ENCODE measurements at places on chromosomes 12 and 14.

DNA sequence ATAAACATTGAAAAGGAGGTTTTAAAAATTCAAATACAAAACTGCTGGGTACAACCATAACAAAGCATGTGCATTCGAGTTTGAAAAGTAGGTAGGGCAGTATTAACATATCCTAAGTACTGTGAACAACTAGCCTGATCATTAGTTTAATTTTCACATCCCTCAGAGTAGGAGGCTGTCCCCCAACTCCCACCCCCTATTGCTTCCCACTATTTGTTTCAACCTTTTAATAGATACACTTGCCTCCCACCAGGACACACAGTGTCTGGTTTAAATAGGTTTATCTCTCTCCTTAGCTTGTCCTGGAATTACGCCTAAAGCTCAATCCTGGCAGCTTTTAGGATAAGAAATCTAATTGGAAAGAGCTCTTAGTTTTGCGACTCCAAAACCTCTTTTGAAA lies 2.1 kb downstream of the TAOK3 start:
- no peak for DNase-seq

DNA sequence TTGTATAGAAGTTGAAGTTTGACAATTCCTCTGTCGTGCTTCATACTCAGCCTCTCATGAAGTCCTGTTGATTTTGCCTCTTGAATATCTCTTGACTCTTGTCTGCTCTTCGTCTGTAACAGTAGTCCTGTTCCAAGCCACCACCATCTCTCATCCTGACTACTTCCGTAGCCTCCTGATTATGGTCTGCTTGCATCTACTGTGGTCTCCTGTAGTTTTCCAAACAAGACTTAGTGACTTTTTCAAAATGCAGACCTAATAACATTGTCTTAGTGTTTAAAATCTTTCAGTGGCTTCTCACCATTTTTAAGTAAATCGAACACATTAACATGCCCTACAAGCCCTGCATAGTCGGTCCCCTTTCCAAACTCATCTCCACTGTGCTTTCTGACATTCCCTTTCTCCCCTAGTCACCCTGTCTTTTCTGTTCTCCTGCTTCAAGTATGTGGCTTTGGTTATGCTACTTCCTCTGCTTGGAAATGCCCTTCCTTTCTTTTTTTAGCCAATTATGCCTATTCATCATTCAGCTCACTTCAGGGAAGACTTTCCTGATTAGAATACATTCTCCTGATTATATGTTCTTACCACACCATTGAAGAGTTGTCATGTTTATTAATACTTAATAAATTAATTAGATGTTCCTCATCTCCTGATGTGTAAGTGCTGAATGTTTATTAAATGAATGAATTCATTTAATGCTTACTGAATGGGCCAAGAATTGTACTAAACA lies 2.0 kb downstream of the SCYL2 start:
- no peak for DNase-seq

GRCh38 chr12:13069380-13069779 lies 25.2 kb downstream of the FAM234B start:
- no peak for DNase-seq

DNA sequence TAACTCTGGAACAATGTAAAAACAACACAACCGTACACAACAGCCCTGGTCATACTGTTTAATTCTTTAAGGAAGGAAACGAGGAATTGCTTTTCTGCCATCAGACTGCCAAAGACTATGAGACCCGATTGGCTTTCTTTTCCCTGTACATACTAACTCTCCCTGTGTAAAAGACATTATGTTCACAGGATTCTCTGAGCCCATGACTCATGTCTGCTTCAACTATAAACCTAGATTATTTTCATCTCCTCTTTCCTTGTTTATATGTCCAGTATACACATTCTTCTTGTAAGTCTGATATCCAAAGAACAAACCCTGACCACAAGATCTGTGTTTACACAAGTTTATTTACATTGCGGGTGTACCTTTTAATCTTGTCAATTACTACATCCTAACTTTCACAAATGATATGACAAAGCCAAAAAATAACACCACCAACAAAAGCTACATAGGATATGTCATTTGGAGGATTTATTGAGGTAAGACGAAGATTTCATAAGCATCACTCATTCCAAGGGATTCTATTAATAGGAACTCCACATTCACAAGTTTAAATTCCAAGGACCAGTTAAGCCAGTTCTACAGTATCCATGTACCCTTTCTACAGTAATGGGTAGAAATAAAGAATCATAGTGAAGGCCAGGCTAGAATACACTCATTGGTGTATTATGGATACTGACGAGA lies 67.3 kb downstream of the STXBP6 start:
- DNase-seq = no peak

- DNase-seq = no peak
Measured at GRCh38 chr12:32568228-32568627, 110.9 kb upstream of the DNM1L start.

DNA sequence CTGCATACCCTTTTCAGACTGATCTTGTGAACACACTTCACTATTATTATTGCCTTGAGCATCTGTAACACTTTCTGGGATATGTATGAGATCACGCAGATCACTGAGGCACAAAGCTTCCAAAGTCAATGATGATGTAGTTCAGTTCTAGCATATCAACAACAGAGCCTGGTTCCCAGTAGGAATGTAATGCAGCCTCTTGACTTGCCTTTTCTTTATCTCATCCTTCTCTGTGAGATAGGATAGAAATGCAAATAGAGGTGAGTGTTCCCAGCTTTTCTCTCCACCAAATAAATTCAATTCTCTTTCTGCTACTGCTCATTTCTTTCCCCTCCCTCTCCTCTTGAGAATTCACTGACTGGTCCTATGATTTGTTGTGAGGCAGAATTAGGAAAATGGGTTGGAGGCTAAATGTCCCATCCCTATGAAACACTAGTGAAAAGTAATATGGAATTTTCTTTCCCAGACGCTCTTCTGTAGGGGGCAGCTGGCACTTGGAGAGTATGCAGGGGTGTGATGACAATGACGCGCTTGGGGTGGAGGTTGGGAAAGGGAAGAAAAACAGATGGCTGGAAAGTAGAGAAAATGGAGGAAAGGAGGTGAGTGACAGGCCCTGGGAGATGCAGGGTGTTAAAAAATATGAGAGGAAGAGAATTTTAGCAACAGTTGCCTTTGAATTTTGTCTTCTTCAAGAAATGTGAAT lies 96.0 kb upstream of the TMTC1 start:
- no peak for DNase-seq

GRCh38 chr12:120323772-120324171 lies 3.8 kb downstream of the PLA2G1B start:
- no peak for DNase-seq

- no peak for DNase-seq
Measured at GRCh38 chr14:54483846-54484245, 4.9 kb downstream of the GMFB start.

DNA sequence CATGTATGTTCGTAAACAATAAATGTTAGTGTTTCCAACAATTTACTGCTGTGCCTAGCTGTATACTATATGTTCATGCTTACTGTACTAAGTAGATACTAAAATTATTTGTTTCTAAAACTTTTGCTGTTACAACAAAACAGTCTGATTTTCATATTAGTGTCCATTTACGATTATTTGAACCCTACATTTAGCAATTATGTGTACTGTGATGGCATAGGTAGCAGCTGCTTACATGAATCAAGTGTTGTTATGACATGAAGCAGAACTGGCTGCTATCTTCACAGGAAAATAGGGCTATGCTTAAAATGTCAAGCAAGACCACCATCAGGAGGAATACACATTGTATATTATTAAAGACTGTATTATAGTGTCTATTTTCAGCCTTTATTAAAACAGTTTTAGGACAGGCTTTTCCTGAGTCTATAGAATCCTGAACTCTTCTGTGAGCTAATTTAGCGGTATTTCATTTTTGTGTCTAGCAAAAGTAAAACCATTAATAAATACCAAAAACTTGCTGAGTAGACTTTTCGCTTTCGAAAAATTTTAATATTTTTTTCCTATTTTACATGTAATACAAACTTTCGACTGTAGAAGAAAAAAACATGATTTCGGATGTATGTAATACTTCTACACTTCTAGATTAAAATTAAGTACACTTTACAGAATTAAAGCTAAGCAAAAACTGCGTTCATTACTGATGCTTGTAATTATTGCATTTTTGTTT lies 1.1 kb upstream of the WDR89 start:
- no peak for DNase-seq

DNA sequence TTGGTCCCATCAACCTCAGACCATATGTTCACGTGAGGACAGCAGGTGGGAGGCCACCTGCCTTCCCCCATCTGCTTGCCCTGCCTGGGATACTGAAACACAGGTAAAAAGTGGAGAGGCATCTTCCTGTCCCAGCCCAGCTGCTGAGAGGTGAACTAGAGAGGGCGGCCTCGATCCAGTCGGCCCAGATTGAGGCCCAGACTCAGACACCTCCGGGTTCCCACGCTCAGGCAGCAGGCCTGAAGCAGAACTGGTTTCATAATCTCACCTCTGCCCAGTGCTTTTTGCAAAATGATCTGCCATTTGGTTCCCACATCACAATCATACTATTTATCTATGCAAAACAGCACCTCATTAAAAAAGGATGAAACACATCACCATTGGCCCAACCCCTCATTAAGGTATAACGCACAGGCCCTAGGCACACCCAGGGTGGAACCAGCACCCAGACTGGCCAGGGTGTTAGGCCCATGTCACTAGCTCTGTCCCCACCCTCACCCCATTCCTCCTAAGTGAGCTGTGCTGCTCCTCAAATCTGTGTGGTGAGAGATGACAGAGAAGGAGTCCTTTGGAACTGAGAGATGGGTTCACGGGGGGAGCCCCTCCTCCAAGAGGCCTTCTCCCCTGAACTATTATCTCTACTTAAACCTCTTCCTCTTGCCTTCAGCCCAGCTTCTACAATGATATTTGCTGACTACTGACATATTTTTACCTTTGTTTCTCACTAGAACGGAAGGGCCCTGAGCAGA lies 81.1 kb downstream of the ZFP36L1 start:
- DNase-seq = no peak

GRCh38 chr12:95673576-95673975 lies 117.0 kb downstream of the NTN4 start:
- DNase-seq = no peak

DNA sequence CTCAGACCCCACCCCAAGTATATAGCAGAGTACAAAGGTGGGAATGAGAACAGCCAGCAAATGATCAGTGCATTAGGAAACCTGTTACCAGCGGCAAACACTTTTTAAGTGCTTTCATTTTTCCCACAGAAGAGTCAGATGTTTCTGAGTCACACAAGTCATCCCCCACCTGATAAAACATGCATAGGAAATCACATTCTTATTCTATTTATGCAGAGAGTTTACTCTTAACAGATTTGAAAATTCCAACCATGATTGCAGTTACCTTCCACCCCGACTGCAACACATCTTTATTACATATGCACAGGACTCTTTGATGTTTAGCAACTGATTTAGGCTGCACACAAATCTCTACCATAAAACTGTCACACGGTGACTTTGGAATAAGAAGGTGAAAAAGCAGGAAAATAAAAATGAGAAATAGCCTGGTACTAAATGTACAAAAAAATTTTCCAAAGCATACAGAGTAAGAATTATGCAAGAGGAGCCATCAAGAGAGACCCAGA lies 236.4 kb downstream of the PAWR start:
- no peak for DNase-seq

- DNase-seq = no peak
Measured at GRCh38 chr14:100450736-100451135, 127.6 kb downstream of the SLC25A47 start.

DNA sequence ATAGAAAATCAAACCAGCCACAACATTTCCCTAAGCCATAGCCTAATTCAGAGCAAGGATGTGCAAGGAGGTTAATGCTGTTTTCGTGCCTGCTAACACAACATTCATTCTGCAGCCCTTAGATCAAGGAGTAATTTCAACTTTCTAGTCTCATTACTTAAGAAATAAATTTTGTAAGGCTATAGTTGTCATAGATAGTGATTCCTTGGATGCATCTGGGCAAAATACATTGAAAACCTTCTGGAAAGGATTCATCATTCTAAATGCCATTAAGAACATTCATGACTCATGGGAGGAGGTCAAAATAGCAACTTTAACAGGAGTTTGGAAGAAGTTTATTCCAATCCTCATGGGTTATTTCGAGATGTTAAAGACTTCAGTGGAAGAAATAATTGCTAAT lies 283.2 kb downstream of the RPAP3 start:
- no peak for DNase-seq

GRCh38 chr14:74846168-74846567 lies 29.8 kb downstream of the PROX2 start:
- DNase-seq = no peak

GRCh38 chr14:72075649-72076334 lies 143.6 kb downstream of the RGS6 start:
- DNase-seq = no peak

DNA sequence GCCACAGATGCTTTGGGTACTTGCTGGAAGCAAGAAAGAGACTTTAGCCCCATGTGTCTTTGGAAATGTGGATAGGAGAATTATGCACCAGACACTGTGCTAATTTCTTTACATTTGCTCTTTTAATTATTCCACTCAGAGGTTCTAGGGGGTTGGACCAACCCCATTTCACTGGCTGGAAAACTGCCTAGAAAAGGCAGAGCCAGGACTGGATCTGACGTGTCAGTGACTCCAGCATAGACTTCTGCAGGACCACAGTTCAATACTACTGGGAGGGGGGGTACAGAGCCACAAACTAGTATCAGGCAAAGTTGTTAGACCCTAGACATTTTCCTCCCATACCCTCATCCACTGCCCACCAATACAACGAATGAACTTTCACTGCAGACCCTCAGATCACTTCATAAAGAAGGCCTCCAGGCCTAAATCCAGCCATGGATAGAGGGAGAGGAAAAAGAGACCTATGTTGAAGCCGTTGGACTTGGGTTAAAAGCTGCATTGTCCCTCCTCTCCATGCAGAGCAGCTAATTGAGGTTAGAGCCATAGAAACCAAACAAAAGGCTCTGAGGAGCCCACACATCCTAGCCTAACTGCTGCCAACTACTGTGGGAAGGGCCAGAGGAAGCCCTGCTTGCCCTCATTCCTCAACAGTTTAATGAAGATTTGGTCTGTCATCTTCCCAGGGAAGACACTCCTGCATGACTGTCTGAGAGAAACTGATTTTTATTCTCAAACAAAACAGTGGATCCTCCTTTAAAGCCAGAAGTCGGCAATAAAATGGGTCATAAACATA lies 68.7 kb downstream of the STON2 start:
- DNase-seq = no peak

DNA sequence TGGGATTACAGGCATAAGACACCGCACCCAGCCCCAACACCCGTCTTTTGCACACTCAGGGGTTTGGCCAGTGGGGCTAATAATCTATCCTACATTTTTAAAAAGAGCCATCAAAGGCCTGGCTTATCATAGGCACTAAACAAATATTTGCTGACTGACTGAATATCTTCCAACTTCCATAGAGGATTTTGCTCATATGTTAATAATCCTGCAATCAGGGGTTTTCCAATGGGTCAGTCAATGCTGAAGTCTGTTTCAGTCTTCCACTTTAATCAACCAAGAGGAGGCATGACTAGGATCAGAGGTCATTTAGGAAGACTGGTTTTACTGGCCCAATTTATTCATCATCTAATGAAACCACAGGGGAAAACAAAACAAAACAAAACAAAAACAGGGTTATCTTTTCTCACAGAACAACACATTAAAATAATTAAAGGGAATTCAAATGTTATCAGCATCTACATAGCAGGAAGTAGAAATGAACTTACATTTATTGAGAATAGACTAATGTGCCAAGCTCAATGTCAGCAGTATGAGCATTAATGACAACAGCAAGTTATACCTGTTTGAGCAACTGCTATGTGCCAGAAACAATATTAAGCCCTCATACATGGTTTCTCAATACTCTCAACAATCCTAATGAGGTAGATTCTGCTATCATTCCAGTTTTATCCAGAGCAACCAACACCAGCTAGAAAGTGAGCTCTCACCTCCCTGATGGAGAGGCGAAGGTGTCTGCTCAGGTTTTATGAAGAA lies 372.2 kb downstream of the EGLN3 start:
- no peak for DNase-seq

Measured in NCI-H1105 (cell line).